CD4-positive, alpha-beta T cell (primary cell): ENCODE measurements at places on chromosomes 11 and 22.
A peak's percentile ranks its signal among the peaks of the same experiment; 100 is the strongest.

GRCh38 chr11:61545341-61545740 lies 35.5 kb downstream of the SYT7 start:
- no peak for DNase-seq

DNA sequence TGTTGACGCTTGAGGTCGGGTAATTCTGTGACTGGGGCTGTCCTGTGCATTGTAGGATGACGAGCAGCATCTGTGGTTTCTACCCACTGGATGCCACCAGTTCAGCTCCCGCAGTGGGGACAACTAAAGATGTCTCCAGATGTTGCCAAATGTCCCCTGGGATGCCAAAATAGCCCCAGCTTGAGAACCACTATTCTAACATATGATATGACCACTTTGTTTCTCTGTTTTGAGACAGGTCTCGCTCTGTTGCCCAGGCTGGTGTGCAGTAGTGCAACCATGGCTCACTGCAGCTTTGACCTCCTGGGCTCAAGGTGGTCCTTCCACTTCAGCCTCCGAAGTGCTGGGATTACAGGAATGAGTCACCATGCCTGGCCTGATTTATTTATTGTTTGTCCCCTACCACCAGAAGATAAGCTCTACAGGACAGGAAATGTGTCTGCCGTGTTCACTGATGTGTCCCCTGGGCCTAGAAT lies 4.4 kb upstream of the MEN1 start:
- no peak for DNase-seq

DNA sequence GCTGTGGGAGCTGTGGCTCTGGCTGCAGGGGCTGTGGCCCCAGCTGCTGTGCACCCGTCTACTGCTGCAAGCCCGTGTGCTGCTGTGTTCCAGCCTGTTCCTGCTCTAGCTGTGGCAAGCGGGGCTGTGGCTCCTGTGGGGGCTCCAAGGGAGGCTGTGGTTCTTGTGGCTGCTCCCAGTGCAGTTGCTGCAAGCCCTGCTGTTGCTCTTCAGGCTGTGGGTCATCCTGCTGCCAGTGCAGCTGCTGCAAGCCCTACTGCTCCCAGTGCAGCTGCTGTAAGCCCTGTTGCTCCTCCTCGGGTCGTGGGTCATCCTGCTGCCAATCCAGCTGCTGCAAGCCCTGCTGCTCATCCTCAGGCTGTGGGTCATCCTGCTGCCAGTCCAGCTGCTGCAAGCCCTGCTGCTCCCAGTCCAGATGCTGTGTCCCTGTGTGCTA lies 514 bp downstream of the KRTAP5-9 start:
- DNase-seq, result no peak

- no peak for DNase-seq
Observed at GRCh38 chr11:130216221-130216550, 56.6 kb downstream of the ST14 start.

GRCh38 chr22:25170426-25170980 lies 29.2 kb upstream of the CRYBB3 start:
- DNase-seq, result no peak

DNA sequence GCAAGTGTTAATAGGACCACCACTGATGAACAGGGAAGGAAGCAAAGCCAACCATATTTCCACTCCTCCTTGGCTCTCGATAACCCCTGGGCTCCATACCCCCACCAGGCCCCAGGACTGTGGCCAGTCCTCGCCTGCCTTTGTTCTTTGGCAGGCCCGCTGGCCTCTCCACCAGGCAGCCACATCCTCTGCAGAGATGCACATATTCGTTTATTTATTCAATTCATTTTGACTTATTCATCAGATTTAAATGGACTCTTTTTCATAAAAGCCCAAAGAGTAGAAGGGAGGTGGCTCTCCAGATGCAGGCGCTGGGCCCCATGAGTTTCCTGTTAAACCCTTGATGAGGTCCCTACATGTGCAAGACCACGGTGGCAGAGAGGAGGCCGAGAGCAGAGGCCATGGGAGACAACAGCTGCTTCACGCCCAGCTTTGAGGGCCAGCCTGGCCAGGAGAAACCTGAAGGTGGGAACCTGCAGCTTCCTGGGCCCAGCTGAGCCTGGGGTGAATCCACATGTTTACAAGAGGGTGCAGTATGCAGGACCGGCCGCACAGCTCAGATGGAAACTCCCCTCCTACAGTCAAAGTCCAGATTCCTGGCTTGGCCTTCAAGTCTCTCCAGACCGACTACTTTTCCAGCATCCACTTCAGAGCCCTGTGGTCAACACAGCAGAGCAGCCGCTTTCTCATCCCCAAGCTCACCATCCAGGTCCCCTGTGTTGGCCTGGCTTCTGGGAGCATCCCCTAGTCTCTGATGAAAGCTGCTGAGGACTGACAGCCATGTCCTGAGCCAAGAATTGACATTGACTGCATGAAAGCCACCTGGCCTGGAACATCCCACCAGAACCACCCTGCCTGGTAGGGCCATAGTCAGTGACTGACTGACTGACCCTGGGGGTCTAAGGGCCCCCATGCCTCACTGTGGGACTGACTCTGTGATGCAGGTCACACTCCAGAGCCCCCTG lies 39.7 kb upstream of the CCND1 start:
- DNase-seq, result no peak

DNA sequence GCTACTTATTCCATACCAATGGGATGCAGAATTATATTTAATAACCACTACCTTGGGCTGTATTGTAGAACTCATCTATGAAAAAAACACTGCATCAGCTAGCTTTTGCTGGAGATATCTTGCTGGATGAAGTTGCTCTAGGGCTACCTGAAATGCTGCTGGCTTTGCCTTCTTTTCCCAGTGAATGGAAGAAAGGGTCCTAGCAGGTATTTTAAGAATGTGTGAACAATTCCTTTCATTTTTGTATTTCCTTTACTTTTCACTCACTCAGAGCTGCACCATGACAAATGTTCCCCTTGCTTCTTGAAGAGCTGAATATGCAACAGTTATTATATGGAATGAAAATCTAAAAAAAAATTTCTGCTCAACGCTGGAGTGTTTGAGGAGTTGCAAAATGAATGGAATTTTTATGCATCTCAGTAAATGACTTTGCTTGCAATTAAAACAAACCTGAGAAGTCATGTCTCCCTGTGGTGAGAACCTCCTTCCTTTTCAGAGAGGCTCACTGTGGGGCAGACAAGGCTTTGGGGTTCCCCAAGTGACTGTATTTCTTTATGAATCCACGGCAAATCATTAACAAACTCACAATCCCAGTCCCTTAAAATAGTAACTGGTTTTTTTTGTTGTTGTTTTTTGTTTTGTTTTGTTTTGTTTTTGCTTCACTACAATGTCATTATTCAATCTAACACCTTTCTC lies 566.8 kb upstream of the KIRREL3 start:
- no peak for DNase-seq

DNA sequence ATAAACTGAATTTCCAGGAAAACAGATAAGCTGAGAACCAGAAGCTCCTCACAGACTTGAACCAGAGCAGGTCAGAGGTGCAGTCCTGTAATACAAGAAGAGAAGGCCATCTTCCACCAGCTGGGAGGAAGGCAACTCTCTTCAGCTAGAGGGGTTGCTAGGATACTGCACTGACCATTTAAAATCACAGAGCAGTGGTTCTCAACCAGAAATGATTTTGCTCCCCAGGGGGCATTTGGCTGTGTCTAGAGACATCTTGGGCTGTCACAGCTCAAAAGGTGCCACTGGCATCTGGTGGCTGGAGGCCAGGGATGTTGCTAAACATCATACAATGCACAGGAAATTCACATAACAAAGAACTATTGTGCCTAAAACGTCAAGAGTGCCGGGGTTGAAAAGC lies 17.2 kb downstream of the OPCML start:
- no peak for DNase-seq

DNA sequence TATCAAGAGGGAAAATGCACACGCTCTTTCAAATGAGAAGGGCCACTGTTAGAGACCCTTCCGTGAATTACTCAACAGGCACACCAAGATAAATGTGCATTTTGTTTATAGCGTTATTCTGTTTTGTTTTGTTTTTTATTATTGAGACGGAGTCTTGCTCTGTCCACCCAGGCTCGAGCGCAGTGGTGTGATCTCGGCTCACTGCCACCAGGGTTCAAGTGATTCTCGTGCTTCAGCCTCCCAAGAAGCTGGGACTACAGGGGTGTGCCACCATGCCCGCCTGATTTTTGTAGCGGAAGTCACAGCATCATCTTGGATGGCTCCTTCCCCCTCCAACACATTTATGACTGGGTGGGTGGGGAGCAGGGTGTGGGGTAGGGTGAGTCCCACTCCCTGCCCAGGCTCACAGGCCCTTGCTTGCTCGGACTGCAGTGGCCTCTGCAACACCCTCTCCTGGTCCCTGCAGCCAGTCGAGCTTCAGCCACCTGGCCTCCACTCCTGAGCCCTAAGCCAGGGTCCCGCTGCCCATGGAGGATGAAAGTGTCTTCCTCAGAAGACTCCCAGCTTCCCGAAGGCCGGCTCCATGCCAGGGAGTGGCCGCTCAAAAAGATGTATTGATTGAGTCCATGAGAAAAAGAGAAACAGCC lies 68.0 kb downstream of the RTL6 start:
- no peak for DNase-seq

DNA sequence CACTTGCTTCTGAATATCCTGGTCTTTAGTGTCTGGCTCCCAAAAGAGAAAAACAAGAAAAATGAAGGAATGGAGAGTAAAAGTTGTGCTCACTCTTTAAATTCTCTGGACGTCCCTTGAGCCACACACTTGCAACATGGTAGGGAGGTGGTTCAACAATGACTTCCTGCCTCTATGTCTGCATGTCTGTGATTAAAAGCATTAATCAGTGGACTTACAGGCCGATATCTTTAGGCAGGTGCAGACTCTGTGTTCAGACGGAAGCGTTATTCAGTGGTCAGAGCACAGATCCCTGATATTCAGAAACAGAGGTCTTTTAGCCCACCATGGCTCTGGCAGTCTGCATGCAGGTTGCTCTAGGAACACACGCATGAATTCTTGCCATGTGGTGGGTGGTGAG lies 1920.0 kb upstream of the RAG2 start:
- no peak for DNase-seq

DNA sequence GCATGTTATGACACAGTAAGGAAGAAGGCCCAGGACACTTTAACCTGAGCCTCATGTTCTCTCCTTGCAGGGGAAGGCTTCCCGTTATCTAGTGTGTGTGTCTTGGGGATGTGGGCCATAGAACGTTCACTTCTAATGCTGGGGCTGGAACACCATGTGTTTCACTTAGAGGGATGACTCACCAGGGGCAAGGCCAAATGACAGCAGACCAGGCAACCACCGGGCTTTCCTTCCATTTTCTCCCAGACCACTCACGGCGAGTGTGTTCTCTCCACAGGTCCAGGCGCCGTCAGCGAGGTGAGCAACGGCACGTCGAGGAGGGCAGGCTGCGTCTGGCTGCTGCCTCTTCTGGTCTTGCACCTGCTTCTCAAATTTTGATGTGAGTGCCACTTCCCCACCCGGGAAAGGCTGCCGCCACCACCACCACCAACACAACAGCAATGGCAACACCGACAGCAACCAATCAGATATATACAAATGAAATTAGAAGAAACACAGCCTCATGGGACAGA lies 964.4 kb downstream of the NTM start:
- no peak for DNase-seq

DNA sequence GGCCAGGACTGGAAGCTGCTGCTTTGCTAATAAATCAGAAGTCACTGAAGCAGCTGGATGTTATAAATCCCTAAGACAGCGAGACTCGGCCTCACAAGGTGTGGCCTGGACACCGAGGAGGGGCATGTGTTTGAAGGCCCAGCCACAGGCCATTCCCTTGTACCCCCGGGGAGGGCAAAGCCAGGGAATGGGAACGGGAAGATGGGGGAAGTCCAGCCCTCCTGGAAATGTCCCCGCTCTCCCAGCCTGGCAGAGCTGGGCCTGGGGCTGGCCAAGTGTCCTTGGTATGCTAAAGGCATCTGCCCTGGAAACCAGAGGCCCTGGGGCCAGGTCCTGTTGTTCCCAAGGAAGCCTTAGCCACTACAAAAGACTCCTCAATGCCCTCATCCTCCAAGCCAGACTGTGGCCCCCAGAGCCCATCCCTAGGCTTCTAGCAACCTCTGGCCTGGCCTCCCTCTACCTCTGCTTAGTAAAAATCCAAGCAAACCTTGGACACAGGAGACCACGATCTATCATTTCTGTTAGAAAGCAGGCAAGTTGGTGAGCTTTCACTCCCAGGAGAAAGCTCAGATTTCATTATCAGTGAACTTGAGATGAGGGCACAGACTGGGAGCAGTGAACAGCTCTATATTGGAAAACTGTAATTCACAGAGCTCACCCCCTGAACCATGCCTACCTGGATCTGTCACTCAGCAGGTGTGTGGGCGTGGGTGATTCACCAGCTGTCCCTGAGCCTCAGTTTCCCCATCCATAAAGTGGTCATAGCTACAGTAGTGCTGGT lies 11.0 kb downstream of the CHST1 start:
- DNase-seq, result peak; percentile 4

DNA sequence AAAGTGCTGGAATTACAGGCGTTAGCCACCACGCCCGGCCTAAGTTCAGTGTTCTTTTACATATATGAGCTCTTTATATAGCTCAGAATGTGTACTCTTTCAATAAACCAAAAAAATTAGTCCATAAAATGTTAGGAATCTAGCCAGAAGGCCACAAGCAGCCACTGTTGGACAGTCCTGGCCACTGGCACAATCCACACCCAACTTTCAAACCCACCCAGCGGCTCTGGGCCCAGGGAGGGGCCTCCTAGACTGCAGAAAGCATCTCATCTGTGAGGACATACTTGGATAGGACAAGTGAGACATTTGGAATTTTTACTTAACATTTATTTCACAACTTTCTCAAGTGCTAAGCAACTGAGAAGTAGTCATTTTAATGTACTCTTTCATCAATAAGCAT lies 6.4 kb downstream of the PACSIN2 start:
- no peak for DNase-seq

DNA sequence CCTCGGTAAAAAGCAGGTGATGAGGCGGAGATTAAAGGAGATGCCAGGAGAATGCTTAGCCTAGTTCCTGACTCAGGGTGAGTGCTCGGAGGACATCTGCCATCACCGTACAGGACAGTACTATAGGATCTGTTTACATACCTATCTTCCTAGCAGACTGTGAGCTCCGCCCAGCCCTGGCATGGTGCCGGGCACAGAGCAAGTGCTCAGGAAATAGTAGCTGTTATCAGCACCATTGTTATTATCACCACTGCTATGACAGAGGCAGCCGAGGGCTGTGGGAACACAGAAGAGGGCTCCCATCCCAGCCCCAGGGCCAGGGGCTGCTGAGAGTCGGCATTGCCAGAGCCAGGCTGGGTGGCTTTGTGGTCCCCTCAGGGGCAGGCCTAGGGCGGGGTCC lies 642 bp upstream of the SEPTIN3 start:
- no peak for DNase-seq

GRCh38 chr11:14022821-14023220 lies 60.3 kb downstream of the SPON1 start:
- no peak for DNase-seq

DNA sequence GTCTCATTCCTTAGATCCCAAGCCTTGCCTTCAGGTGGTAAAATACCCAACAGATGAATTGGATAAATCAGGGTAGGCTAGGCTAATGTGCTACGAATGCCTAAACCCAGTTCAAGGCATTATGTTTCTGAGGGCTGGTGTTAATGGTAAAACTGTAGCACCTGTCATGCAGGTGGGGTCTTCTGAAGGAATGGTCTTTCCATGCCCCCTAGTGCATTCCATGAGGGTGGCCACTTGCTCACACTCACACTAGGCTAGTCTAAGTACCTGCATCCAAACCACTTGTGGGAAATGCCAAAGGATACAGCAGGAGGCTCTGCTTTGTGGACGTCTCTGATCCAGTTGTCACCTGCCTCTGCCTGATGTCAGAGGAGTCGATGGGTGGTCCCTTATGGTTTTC lies 24.2 kb upstream of the UCP3 start:
- DNase-seq, result peak; percentile 66
